ENCODE measurements at places on chromosomes 7 and 10.
A peak's percentile ranks its signal among the peaks of the same experiment; 100 is the strongest.

- no peak for DNase-seq
Measured at GRCh38 chr7:102222445-102222844, 64.2 kb upstream of the SH2B2 start.

DNA sequence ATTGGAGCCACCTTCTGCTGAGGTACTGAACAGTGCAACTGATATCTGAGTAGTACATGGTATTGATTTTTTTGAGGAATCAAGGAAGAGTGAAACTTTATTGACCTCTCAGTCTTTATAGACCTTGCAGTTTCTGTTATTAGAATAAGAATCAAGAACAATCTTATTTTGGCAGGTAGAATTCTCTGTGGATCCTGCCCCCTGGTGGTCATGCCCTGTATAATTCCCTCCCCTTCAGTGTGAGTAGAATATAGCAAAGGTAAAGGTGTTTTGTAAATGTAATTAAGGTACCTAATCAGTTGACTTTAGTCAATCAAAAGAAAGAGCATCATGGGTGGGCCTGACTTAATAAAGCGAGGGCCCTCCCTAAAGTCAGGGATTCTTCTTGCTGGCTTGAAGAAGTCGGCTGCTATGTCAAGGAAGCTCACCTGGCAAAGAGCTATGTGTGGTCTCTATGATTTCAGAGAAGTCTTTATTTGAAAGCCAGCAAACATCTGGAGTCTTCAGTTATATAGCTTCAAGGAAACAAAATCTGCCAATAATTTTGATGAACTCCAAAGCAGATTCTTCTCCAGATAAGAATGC is 142.8 kb downstream of the LSM5 start:
- no peak for DNase-seq

DNA sequence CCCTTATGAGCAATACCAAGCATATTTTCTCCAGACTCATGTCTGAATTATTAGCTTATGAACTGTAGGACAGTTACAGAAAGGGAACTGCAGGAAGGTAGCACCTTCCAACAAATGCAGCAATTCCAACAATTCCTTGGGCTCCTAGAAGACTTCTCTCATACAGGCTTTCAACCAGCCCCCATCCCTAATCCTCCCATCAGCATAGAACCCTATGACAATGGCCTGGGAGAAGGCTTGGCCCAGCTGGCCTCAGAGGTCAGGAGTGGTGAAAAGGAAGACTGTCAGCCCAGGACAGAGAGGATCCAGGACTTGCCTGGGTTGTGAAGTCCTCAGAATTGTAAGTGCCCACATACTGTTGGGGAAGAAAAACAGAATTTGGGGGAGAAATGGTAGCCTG is 5.9 kb downstream of the VPS41 start:
- no peak for DNase-seq

DNA sequence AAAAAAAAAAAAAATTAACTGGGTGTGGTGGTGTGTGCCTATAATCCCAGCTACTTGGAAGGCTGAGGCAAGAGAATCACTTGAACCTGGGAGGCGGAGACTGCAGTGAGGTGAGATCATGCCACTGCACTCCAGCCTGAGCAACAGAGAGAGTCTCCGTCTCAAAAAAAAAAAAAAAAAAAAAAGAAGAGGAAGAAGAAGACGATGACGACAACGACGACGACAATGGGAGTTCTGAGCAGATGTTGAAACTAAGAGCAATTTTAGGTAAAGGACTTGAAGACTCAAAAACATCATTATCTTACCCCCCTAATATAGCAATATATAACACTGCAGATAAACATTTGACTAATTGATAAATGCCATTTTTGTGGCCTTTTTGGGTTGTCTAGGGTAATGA is 39.5 kb upstream of the PPP1R17 start:
- DNase-seq, result no peak

DNA sequence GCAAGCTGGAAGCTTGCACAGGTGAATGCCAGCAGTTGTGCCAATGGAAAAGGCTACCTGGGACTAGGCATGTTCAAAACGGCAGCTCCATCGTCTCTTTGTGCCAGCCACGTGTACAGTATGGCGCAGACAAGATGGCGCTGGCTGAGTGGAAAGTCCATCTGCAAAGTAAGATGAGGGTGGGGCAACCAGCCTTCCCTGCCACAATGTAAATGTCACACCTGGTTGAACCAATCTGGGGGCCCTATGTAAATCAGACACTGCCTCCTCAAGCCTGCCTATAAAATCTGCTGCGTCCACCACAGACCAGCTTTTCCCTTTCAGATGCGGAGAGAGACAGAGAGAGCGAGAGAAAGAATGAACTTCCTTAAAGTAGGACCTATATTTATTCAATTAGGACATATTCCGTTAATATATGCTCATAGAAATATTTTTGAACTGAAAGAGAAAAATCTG is 18.5 kb upstream of the C7orf33 start:
- no peak for DNase-seq

- DNase-seq, result no peak
Measured at GRCh38 chr10:112389271-112389822, 15.4 kb downstream of the ACSL5 start.

DNA sequence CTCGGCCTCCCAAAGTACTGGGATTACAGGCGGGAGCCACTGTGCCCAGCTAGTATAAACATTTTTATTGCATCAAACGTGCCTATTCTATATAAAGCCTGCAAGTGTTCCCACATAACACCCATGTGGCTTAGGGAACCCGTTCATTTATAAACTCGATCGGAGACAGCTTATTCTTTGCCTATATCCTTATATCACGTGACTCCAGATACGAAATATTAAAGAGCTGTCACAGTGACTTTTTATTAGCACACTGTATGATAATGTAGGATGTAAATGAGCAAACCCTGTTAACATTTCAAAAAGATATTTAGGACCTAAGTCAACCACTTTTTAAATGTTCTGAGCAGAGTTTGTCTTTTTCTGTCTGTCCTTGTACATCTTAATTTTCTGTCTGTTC is 642.9 kb upstream of the ADARB2 start:
- DNase-seq, result no peak

DNA sequence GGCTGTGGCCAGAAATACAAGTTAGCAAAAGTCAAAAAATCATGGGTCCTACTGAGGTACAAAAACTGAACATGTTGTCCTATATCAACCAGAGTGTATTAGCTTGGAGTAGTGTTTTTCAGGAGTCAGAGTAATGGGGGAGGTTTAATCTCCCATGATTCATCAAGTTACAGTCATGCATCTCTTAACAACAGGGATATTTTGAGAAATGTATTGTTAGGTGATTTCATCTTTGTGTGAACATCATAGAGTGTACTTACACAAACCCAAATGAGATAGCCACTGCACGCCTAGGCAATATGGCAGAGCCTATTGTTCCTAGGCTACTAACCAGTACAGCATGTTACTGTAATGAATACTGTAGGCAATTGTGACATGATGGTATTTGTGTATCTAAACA is 14.9 kb upstream of the TES start:
- no peak for DNase-seq

GRCh38 chr10:55966101-55966500 is 395.0 kb downstream of the ZWINT start:
- DNase-seq, result peak; percentile 12

- no peak for DNase-seq
Measured at GRCh38 chr10:14658331-14659127, 116.2 kb downstream of the FAM107B start.

DNA sequence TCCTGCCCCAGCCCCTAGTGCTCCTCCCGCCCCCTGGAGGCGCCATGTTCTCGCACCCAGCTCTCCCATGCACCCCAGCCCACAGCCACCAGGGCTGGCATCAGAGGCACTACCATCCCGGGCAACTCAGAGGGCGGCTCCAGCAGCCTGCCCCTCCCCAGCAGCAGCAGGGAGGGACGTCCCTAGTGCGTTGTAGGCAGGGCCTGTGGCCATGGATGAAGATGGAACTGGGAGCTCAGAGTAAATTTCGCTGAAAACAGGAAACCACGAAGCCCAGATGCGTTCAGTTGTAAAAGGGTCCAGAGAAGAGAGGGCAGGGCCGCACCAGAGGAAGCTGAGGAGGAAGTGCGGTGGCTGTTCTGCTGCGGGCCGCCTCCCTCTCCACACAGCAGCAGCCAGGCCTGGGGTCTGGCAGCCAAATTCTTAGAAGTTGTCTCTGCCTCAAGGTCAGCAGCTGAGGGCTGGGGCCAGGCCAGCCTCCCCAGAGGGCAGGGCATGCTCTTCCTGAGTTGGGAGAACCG is 24.6 kb downstream of the VSIR start:
- DNase-seq, result no peak

DNA sequence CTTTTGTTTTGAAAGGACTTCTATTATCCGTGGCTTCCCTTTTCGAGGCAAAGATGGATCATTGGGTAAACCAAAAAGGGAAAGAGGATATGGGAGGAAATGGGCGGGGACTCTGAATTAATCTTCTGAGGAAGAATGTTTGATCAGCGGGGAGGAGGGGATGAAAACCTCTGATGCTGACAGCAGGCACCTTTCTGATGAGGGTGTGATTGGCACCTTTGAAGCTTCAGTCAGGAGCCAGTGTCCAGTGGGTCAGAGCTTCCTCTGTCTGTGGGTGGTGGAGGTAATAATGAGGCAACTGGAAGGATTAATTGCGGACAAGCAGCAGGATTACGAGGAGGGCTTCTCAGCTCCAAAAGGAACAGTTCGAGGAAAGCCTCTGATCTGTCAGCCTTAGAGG is 877.6 kb downstream of the LRMDA start:
- DNase-seq, result no peak

GRCh38 chr10:130466271-130466997 is 330.2 kb downstream of the GLRX3 start:
- no peak for DNase-seq

DNA sequence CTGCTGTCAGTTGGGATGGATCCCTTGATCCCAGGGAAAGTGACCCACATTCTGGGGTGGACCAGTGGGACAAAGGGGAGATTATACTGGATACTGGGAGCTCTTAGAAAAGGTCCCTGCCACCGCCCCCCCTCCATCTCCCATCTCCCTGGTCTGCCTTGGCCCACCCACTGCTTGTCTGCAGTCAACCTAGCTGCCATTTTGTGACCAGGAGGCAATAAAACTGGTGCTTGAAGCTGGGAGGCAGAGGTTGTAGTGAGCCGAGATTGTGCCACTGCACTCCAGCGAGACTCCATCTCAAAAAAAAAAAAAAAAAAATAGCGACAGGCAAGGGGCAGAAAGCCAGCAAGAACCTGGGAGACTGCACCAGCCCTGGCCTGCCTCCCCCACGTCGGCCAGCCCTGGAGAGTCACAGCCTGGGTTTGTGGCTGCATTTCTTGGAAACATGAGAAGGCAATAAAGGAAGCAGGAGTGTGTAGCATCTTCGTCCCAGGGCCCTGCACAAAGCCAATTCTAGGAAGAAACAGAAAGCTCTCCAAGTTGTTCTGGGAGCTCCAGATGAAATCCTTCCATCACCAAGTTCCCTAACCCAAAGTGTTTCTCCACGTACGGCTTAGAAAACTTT is 4.7 kb upstream of the ARPC1B start:
- no peak for DNase-seq

GRCh38 chr7:106968160-106968559 is 76.3 kb upstream of the PRKAR2B start:
- no peak for DNase-seq

GRCh38 chr7:76317782-76318487 is 15.5 kb downstream of the HSPB1 start:
- peak; percentile 88 for DNase-seq

DNA sequence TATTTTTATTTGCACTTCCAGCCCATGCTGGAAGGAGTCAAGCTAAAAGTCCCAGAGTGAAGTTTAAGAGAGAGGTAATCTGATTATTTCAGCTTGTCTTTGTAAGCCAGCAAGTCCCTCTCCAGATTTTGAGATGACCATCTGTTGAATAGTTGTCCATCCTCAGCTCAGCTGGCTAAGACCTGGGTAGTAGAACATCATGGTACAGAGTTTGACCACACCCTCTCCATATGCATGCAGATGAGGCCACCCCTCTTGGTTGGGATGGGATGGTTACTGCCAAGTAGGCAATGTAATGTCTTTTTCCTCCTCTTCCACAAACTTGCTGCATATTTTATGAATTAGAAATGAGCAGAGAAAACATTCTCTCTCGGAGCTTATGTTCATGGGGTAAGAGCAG is 639.8 kb downstream of the SORCS3 start:
- no peak for DNase-seq

DNA sequence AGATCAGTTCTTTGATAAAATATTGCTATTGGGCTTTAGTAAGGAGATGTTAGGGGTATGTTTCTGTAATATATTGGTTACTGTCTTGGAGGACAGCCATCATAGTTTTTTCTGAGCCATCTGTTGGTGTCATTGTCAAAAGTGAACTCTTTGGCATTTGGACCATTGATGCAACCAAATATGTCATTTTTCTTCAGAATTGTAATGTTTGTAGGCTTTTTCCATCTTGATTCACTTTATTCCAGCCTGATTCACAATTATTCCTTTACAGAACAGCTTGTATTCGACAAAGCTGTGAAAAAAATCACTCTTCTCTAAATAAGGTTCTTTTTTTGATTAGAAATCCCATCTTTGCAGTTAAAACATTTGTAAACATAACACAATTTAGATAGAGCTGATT is 37.4 kb downstream of the SMNDC1 start:
- DNase-seq, result no peak

- DNase-seq, result peak; percentile 21
Measured at GRCh38 chr10:14185316-14186045, 145.2 kb downstream of the FRMD4A start.

DNA sequence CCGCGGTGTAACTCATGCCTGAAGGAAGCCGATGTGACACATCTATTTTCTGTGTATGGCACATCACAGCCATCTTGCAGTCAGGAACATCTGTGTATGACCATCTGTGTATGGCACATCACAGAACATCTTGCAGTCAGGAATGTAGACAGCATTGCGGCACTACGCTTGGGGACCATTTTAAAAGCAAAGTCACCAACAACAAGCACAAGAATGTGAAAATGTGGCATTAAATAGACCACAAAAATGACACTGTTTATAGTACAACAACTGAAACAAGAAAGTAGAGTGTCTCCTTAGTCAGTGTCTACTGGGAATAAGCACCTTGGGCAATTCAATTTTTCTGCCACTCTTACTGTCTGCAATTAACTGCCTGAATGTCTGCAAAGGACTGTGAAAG is 124.4 kb downstream of the HGF start:
- no peak for DNase-seq

GRCh38 chr7:47191876-47192291 is 390.0 kb downstream of the TNS3 start:
- no peak for DNase-seq

DNA sequence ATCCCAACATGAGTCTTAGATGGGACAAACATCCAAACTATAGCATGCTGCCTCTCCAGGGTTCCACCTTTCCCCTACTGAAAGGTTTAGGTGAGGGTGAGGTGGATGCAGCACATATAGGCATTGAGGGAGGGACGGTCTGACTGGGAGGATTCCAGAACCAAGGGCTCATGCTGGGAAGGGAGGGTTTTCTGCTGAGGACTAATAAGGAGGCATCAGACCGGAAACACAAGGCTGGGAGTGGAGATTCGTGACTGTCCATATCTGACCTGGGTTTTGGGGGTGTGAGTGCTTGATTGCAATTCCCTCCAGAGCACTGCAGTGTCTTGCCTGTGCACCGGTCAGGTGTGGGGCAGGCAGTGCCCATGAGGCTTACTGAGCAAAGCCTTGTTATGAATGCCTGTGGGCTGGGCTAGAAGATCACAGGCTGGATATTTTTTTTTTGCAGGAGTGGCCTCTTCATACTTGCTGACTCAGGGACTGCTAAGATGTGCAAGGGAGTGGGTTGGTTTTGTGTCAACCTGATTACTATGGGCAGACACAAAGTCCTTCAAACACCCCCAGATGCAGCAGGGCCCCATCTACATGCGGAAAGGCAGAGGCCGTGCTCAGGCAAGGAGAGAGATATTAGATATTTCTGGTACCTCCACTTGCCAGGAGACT is 26.7 kb downstream of the DMBT1 start:
- DNase-seq, result no peak

- no peak for DNase-seq
Measured at GRCh38 chr10:113530476-113530875, 22.4 kb upstream of the HABP2 start.
